Right ventricle myocardium superior (tissue), 1 donor: ENCODE measurements at places on chromosomes 4 and X.

DNA sequence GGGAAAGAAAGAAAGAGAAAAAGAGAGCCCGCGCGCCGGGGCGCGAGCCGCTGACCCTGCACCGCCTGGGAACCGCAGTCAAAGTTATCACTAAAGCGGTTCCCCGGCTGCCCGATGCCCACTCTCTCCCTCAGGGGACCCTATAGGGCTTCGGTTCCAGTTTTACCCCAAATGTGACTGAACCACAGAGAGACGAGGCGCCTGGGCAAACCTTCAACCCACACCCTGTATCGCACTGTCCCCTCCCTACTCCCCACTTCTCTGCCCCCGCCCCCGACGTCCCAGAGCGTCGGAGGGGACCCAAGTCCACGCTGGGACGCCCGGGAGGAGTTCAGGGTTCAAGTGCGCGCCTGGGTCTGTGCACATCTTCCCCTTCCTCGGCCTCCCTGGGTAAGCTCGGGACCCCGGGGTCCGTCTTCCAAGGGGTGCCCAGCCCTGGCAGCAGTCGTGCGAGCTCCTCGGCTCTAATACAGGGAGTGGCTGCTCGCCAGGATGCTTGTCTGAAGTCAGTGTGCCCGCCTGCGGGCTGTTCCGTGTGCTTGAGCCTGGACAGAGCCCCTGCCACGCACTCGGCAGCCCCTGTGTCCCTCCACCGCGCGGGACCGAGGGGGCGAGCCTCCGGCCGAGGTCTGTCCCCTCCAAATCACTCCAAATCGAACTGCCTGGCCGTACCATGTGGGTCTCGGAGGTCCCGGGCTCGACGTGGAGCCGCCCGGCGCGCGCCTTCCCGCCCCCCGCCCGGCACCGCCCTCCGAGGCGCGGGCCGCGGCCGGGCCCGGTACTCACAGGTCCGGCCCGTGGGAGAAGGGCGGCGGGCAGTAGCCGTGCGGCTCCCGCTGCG is 960 bp downstream of the TRPC3 start:
- DNase-seq = peak; percentile 43

- DNase-seq = no peak
Measured at GRCh38 chrX:120750381-120750780, 120.5 kb upstream of the C1GALT1C1 start.

GRCh38 chr4:177339477-177340374 is 30.1 kb downstream of the NEIL3 start:
- DNase-seq = no peak

DNA sequence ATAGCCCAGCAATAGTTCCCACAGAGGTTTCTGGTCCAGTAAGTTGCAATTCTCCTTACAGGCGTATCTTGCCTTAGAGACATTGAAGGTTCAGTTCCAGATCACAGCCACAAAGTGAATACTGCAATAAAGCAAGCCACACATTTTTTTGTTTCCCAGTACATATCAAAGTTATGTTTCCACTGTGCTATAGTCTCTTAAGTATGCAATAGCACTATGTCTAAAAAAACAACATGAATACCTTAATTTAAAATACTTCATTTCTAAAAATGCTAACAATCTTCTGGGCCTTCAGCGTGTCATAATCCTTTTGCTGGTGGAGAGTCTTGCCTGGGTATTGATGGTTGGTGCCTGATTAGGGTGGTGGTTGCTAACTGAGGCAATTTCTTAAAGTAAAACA is 659.1 kb downstream of the GRID2 start:
- no peak for DNase-seq

- DNase-seq = no peak
Measured at GRCh38 chr4:176894498-176894897, 101.8 kb upstream of the VEGFC start.

DNA sequence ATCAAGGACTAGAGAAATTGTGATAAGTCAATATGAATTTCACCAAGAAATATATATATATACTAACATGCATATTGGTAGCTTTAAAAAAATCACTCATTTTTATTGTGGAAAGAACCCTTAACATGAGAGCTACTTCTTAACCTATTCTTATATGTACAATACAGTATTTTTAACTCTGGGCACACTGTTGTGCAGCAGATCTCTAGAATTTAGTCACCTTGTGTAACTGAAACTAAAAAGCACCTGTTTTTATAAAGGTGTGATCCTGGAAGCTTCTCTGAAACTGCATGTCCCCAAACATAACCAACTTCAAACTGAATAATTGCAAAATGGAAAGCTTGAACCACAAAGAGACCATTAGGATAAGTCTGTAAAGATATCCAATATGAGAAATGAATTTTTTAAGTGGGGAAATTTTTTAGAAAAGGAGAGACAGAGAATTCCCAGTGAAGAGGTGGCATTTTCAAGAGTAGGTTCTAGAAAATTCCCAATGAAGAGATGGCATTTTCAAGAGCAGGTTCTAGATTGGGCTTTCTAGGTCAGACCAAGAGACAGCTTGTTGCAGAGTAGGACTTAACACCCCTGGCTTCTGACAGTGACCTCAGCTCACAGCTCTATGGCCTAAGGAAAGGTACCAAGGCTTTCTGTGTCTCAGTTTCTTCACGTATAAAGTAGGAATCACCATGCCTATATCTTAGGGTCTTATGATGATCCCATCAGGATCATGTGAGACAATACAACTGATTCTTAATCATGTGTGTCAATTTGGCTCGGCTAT is 22.0 kb upstream of the PPARGC1A start:
- no peak for DNase-seq

GRCh38 chrX:31580227-31580626 is 508.4 kb upstream of the FTHL17 start:
- DNase-seq = no peak

GRCh38 chr4:163473130-163473529 is 424 bp downstream of the TKTL2 start:
- no peak for DNase-seq

DNA sequence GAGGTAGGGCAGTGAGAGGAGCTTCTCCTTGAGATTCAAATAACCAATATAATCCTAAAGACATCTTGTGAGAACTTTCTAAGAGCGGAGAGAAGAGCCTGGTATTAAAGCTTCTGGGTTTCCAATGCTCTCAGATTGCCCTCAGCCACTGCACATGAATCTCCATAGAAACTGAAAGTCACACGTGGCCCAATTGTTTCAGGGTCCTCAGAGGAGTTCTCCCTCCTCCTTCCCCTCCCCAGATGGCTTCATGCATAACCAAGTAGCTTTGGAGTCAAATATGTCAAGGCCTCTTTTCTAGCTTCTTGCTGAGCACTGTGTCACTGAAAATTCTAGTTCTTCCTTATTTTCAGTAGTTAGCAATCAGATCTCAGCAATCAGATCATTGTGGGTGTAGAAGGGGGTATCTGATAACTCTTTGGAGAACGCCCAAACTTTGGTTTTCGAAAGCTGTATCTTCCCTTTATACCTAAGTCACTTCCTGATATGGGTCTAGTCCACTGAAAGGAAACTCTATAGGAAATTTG is 2.2 kb downstream of the BTK start:
- no peak for DNase-seq

- no peak for DNase-seq
Measured at GRCh38 chrX:41240509-41240908, 93.5 kb upstream of the DDX3X start.

DNA sequence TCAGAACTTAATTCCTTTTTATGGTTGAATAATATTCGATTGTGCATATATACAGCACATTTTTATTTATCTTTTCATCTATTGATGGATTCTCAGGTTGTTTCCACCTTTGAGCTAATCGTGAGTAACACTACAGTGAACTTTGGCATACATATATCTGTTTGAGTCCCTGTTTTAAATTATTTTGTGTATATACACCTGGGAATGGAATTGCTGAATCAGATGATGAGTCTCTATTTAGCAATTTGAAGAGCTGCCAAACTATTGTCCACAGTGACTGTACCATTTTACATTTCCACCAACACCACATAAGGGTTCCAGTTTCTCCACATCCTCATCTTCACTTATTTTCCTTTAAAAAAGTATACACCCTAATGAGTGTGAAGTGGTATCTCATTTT is 166.2 kb upstream of the FGF13 start:
- no peak for DNase-seq

DNA sequence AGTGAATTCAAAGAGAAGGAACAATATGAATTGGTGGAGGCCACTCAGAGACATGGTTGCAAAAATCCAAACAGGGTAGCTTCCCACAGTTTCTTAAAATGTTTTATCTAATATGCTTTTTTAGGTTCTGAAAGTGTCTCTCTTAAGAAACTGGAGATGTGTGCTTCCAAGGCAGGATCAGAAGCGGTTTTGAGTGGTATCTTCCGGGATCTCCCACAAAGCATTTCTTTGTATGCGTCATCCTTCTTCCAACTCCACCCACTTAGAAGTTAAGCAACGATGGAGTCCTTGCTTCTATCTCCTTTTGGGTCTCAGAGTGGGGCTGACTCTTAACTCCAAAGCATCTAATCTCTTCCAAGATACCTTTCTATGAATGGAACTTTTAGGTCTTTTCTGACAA is 196.7 kb downstream of the MID1 start:
- DNase-seq = no peak

- DNase-seq = no peak
Measured at GRCh38 chr4:149999485-150000074, 78.7 kb upstream of the DCLK2 start.

DNA sequence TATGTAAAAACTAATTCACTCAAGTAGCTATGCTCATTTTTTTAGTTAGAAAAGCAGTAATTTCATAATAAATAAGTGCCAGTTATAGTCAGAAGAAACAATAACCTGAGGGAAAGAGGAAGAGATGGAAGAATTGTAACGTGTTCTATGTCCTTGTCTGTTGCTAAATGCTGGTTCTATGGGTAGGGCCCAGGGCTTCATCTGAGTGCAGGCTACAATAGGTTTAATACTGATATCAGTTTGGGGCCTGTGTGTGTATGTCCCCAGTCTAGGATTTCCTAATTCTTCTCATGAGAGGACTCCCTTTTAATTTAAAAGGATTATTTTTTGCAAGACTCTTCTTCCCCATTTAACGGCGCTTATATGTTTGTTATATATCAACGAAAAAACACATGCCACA is 3.3 kb upstream of the EREG start:
- no peak for DNase-seq

DNA sequence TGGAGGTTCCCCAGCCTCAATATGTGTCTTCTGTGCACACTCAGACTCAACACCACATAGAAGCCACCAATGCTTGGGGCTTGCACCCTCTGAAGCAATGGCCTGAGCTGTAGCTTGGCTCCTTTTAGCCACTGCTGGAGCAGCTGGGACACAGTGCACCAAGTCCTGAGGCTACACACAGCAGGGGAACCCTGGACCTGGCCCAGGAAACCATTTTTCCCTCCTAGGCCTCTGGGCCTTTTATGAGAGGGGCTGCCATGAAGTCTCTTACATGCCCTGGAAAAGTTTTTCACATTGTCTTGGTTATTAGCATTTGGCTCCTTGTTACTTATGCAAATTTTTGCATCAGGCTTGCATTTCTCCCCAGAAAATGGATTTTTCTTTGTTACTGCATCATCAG is 306.2 kb downstream of the CPXCR1 start:
- no peak for DNase-seq

- DNase-seq = no peak
Measured at GRCh38 chr4:26372525-26373172, 51.8 kb downstream of the RBPJ start.

GRCh38 chr4:181855307-181855706 is 387.9 kb upstream of the TENM3 start:
- DNase-seq = no peak

DNA sequence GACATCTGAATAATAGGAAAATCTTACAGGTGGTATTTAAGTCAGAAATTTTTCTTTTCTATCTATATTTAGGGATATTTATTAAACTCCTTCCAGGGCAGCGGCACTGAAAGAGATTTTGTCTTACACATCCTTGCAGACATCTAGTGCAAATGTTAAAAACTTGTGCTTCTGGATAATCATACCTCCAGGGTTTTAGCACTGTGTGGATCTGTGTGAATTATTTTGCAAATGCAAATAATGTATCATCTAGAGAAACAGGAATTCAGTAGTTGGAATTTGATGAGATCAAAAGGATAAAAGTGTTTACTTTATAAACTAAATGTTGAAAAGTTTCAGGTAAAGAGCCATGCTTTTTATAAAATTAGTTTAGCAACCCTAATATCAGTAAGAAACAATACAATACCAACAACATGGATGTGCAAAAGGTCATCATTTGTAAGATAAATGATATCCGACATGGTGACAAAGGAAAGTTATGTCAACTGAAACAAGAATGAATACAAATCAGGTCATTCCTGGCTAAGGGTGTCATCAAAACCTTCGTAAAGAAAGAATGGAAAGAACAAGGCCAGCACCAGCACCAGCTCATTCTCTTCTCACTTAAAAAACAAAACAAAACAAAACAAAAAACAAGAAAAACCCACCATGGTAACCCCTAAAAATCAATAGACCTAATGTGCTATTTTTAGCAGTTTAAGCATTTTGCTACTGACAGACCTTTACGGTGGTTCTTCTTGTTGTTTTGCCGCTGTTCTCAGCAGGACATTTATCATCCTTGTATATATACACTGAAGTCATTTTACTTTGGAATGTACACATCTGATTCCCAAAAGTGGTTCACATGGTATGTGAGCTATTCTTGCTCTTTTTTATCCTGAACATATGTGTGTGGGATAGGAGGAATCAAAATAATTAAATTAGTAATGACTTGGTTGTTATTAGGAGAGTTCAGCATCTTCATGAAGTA is 219.7 kb upstream of the NDST3 start:
- DNase-seq = no peak

DNA sequence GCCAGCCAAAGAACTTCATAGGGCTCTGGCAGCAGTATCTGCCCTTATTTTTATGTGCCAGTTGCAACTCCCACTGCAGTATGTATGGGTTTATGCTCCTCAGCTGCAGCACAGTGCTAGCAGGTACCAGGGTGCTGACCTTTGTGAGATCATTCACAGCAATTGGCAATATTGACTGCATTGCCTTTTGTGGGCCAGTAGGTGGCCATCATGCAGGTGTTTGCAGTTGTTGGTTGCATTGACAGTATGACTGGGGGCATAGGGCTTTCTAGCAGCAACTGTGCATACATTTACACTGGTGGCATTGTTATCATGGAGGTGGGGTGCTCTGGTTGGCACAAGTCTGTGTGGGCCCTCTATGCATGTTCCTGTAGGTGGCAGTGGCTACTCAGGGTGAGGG is 42.5 kb downstream of the FAAH2 start:
- no peak for DNase-seq

DNA sequence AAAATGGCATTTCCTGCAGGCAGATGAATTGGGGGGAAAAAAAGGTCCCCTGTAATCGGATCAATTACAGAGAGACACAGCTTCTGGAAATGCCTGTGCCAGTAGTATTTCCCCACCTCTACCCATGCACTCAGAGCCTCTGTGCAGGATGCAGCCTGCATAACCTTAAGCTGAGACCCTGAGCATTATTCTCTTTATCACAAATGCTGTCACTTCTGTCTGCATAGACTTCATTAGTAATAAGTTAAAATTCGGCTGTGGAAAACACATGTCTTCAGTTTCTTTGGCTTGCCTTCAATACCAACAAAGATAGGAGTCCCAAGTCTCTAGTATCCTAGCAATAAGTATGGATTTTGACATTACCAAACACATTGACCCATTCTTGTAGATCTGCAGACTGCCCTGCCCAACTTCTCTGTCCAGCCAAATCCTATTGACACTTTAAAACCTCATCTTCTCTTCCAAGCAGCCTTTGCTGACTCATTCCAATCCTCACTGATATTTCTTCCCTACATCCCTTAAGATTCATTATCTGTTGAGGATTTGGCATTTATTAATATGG is 70.8 kb downstream of the LUZP4 start:
- no peak for DNase-seq

GRCh38 chrX:16140983-16141382 is 17.6 kb downstream of the GRPR start:
- DNase-seq = no peak
